ENCODE measurements at places on chromosomes 7 and 10.

DNA sequence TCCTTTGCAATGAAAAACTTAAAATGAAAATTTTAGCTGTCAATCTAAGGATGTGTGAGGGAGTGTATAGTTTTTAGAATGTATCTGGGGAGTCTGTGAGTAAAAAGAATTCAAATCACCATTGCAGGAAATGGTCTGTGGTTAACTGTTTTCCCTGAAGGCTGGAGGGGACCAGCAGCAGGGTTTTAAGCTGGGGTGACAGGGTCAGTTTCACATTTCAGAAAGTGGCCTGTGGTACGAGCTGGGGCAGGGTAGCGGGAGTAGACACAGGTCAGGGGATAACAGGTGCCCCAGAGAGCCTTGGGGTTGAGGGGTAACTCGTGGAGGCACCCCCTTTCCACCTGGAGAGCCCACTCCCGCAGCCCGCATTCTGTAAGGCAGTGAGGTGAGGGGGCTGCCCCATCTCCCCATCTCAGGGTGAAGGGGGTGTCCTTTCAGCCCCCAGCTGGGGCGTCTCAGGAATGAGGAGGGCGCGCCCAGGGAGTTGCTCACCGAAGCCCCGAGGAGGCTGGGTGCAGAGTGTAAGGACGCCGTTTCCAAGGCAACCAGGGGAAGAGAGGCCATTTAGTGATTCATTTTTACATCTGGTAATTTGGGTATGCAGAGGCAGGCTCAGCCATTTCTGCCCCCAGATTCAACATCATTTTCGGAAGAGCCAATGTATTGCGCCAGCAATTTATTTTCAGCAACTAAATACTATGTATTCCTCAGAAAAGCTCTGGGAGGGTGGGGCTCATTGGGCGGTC is 168.9 kb downstream of the SLIT1 start:
- peak; percentile 6 for DNase-seq

DNA sequence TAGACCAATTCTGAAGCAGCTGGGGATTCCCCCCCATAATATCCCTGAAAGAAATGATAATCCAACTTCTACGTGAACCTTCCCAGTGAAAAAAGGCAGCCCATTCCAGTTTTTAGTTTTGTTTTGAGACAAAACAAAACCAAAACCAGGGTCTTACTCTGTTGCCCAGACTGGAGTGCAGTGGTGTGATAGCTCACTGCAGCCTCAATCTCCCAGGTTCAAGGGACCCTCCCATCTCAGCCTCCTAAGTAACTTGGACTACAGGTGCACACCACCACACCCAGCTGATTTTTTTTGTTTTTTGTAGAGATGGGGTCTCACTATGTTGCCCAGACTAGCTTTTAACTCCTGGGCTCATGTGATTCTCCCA is 12.5 kb upstream of the ARPC1A start:
- DNase-seq = no peak

DNA sequence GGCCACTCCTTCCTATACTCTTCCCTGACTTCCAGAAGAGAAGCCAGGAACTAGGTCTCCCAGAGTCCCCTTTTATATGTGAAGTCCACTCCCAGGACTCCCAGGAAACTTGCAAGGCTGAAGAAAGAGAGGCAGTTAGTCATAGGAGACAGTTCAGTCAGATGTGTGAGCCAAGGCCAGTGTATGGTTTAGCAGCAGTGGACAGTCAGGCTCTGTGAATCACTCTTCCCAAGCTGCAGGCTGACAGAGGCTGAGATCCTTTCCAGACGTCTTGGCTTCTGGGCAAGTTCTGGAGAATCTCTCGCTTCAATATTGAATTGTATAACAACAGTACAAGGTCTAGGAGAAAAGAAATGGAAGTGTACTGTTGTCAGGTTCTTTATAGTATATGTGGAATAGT is 26.9 kb downstream of the BLVRA start:
- DNase-seq = no peak

- peak; percentile 77 for DNase-seq
Observed at GRCh38 chr7:30445770-30446169, 32.8 kb downstream of the NOD1 start.

GRCh38 chr10:3750854-3751253 is 34.2 kb downstream of the KLF6 start:
- DNase-seq = no peak

GRCh38 chr7:116582806-116583444 is 58.1 kb downstream of the CAV1 start:
- no peak for DNase-seq

DNA sequence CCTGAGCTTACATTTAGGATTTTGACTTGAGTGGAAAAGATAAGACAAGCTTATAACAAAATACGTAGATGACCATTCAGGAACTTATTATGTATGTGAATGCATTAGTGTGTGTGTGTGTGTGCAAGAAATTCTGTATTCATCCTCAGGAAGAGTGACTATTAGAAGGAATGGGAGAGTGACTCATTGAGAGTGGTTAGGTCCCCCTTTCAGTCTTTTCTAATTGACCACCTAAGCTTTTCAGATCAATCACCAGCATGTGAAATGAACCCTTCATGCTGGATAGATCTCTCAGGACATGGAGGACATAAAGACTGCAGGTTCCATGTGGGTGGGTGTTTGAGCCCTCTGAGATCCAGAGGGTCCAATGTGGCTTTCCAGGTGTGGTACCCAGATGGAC is 153.5 kb downstream of the MBL2 start:
- DNase-seq = no peak

DNA sequence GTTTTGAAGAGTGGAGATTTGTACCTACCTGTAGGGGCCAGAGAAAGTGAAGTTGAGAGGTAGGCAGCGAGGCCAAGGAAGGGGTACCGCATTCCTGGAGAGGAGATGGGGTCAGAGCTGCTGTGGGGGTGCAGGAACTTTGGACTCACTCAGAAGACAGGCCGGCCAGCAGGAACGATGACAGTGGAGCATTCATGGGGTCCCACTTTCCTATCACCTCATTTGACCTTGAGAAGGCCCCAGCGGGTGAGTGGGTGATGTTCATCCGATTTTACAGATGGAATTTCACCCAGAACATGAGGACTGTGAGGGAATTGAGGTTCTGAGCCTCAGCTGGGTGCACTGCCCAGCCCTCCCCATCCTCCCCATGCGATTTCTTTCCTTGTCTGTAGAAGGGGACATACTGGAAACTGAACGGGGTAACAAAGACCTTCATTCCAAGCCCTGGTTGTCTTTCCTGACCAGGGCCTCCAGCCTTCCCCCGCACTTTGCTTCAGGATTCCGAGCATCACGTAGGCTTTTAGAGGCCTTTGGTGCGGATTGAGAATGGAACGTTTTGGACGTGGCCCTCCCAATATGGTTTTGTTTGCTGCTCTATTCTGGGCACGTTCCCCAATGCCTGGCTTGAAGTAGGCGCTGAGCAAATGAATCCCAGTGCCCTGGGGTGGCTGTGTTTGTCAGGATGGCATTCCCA is 87.3 kb downstream of the ADCY1 start:
- DNase-seq = no peak

GRCh38 chr10:99337901-99338300 is 8.7 kb downstream of the CNNM1 start:
- no peak for DNase-seq

Measured in CD4-positive, alpha-beta T cell treated with Interleukin-12 subunit alpha and Interleukin-12 subunit beta, for 1 hour (primary cell).